ENCODE measurements at places on chromosomes 1 and 21.

DNA sequence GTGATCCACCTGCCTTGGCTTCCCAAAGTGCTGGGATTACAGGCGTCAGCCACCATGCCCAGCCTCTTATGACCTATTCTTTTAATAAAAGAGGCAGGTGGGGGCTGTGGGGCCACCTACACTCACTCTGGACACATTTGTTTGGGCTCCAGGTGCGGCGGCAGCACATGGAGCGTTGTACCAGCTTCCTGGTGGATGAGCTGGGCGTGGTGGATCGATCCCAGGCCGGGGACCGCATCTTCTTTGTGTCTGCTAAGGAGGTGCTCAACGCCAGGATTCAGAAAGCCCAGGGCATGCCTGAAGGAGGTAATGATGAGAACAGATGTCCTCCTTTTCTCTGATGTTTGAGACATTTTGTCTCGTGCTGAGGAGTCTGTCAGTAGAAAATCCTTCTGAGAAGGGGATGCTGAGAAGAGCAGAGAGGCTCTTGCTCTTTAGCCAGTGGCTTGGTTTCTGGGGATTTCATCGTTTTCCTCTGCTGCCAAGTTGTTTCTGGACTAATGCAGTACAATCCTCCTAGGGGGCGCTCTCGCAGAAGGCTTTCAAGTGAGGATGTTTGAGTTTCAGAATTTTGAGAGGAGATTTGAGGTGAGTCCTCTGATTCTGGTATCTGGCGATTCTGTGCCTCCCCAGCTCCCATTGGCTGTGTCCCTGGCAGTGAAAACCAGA, 17.9 kb upstream of the MIIP start:
- no peak for DNase-seq

DNA sequence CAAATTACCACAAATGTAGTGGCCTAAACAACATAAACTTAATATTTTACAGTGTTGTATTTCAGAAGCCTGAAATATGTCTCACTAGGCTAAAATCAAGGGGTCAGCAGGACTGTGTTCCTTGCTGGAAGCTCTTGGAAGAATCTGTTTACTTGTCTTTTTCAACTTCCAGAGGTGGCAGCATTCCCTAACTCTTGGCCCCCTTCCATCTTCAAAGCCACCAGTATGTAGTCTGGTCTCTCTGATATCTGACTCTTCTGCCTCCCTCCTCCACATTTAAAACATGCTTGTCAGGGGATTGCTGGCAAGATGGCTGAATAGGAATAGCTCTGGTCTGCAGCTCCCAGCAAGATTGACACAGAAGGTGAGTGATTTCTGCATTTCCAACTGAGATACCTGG, 567.5 kb downstream of the PLA2G4A start:
- no peak for DNase-seq

DNA sequence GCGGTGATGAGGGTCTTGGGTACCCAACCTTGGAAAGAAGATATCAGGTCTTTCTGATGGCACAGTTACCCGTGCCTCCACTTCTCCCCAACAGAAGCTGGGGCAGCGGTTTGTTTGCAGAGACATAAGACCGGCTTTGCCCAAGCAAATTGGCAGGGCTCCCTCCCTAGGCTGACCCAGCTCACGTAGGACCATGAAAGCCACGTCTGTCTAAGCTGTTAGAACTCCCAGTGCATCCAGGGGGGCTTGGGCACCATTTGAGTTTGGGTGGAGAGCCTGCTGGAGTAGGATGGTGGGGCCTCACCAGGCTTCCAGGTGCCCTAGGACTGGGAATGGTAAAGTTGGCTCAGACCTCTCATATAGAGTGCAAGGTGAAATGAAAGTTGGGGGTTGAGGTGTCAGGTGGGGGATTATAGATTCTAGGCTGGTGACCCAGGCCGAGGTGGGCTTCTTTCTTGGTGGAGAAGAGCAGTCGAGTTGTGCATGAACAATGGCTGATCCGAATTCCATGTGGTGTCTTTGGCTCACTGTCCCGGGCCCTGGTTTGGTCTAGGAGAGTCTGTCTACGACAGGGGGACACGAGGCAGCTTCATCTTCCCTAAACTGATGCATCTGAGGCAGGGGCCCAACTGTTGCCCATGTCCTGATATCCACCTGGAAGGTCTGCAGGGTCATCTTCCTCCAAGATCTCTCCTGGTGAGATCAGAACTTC, 3.4 kb downstream of the POU3F1 start:
- no peak for DNase-seq

GRCh38 chr1:198841477-198841876, 202.6 kb downstream of the PTPRC start:
- no peak for DNase-seq

DNA sequence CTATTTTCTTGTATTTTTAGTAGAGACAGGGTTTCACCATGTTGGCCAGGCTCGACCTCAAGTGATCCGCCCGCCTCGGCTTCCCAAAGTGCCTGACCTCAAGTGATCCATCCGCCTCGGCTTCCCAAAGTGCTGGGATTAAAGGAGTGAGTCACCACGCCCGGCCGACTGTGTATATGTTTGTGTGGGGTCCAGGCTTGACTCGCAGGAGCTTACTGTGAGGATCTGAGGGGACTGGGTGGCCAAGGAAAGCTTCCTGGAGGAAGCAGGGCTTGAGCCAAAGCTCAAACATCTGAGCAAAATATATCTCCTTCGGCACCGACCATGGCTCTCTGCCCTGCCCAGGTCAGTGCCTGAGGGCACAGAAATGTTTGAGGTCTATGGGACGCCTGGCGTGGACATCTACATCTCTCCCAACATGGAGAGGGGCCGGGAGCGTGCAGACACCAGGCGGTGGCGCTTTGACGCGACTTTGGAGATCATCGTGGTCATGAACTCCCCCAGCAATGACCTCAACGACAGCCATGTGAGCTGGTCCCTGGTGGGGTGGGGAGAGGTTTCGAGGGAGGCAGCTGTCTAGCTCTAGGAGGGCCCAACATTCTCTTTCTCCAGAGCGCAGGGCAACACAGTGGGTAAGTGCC, 10.5 kb downstream of the PADI3 start:
- DNase-seq, result no peak

GRCh38 chr1:220552672-220553260, 24.8 kb downstream of the MARK1 start:
- DNase-seq, result no peak

GRCh38 chr1:109216662-109217061, 2.9 kb downstream of the SARS1 start:
- DNase-seq, result no peak

DNA sequence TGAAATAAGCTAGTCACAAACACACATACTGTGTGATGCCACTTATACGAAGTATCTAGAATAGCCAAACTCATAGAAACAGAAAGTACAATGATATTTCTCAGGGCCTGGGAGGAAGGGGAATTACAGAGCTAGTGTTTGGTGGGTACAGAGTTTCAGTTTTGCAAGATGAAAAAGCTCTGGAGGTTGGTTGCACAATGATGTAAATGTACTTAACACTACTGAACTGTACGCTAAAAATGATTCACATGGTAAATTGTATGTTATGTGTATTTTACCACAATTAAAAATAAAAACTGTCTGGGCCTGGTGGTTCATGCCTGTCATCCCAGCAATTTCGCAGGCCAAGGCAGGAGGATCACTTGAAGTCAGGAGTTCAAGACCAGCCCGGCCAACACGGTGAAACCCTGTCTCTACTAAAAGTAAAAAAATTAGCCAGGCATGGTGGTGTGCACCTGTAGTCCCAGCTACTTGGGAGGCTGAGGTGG, 15.3 kb upstream of the FHAD1 start:
- DNase-seq, result no peak

DNA sequence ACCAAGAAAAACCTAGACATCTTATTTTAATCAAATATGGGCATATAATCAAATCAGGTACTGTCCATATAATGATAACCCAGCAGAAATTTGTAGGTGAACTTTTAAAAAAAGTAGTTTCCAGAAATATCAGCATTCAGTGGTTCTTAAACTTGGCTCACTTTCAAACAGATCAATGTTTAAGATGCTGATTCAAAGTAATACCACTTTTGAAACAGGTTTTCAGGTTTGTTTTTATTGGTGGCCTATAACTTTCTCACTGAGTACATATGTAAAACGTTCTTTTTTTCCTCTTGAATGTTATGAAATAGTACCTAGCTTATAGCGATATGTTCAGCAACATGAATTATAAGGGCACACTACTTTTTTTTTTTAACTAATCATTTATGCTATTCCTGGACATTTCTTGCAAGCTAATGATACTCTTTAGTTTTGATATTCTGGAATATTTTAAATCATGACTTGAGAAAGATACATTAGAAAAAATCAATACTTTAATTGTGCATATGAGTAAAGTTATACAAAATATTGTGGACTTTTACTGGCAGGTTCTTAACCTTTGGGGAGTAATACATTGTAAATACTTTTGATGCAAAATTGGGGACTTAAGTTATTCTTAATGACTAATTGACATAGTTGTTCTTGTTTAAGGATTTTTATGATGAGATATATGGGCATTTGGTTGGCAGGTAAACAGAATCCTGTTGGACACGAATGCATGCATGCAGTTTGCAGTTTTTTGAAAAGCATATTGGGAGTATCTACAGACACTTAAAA, 3.0 kb downstream of the NFIA start:
- DNase-seq, result no peak

DNA sequence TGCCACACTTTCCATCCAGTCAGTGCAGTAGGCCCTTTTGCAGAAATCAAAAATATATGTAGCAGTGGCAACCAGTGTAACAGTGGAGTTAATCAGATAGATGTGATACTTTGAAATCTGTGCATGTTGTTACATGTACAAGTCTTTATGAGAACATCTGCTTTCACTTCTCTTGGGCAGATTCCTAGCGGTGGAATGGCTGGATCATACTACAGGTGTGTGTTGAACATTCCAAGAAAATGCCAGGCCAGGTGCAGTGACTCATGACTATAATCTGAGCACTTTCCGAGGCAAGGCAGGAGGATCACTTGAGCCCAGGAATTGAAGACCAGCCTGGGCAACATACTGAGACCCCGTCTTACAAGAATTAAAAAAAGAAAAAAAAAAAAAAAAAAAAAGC, 55.3 kb downstream of the GNB1 start:
- DNase-seq, result no peak

DNA sequence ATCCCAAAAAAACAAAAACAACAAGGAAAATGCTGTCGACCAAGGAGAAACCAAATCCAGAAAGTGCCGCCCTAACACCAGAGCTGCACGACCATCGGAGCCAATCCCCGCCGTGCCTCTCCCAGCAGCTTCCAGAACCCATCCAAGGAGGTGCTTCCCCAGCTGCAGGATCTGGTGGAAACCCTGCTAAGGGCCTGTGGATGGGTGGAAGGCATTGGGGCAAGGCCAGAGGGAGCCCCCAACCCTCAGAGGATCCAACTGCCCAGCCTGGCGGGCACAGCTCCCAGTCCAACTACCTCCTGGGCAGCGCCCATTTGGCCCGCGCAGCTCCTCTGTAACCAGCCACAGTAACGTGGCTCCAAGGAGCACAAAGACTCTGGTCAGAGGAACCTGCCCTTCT, 81.6 kb downstream of the NPHP4 start:
- DNase-seq, result no peak

GRCh38 chr1:167676205-167676915, 45.4 kb upstream of the MPZL1 start:
- DNase-seq, result no peak

DNA sequence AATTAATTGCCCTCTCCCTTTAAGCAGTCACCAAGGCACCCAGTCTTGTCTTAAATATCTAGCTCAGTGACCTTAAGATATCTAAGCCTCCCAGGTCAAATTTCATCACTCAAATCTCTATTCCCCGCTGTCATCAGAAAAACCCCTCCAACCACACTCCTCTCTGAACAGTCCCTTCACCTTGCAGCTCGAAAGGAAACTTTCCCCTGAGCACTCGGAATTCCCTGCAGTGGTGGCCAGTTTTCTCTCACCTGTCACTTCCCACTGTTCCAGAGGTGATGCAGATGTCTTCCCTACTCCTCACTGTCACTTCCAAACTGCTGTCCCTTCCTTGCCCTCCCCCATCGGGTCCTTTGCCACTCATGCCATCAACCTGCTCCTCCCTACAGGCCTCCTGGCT, 15.3 kb upstream of the SSX2IP start:
- no peak for DNase-seq

- DNase-seq, result no peak
Observed at GRCh38 chr1:185291159-185291558, 25.9 kb downstream of the IVNS1ABP start.

- DNase-seq, result no peak
Observed at GRCh38 chr1:116791727-116792126, 37.5 kb downstream of the CD2 start.

GRCh38 chr1:19758227-19758830, 41.4 kb downstream of the TMCO4 start:
- DNase-seq, result no peak

DNA sequence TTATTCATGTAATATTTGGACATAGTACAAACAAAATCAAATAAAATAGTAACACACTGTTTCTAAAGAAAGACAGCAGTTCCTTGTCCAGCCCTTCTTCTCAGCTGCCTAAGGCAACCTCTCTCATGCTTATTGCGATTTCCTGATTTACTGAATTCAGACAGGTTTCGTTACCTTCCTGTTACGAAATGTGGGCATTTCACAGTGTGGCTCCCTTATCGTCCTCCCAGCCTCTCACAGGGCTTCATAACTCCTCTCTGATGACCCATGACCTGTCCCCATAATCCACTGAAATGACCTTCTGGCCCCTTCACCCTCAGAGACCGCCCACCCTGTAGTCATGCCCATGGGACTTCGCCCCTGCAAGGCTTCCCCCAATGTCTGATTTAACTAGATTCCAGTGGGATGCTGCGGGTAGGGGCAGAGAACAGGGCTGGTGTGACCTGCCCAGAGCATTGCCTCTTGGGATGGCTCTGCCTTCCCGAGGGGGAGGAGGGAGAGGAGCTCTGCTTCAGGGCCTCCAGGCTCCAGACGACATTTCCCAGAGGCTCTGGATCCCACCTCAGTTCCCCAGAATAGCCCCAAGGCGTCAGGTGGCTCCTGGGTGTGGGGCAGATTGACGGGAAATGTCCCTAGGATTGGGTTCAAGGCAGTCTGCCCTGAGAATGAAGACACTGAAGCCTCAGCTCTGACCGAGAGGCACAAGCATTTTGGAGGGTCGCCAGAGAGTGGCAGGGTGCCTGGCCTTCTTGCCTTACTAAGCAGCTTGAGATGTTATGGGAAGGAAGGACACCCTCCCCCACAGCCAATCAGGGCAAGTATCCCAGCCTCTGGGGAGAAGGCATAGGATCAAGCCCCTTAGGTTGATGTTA, 20.6 kb downstream of the PADI2 start:
- no peak for DNase-seq

Data from GM12892 (cell line).